ENCODE measurements at places on chromosomes 12 and 14.

DNA sequence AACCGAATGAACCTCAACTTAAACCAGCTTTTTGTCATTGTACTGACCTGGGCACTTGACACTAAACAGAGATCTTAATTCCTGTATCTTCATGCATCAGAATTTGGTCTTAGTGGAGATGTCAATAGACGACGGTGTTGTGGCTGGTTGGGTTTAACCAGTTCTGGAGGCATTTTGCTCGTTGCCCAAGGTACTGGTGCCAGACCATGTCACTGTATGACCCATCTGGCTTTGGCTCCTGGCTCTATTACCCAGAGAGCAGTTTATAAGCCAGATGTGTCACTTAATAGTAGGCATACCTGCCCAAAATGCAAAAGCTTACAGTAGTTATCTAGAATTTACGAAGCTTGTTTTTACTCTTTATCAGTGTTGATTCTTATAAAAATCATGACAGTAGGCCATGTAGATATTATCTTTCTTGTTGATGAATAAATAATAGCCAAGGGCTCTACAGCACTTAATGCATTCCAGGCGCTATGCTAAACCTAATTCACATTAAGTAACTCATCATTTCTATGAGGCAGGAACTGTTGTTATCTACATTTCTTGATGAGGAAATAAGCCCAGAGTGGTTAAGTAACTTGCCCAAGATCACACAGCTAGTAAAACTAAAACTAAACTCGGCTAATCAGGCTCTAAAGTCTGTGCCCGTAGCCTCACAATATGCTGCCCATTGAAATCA, 179.7 kb upstream of the HIF1A start:
- DNase-seq: no peak

GRCh38 chr14:94244182-94244581, 48.9 kb downstream of the SERPINA10 start:
- no peak for DNase-seq

- DNase-seq: no peak
These were observed 619.4 kb downstream of the CCER1 start for GRCh38 chr12:90335566-90335965.

DNA sequence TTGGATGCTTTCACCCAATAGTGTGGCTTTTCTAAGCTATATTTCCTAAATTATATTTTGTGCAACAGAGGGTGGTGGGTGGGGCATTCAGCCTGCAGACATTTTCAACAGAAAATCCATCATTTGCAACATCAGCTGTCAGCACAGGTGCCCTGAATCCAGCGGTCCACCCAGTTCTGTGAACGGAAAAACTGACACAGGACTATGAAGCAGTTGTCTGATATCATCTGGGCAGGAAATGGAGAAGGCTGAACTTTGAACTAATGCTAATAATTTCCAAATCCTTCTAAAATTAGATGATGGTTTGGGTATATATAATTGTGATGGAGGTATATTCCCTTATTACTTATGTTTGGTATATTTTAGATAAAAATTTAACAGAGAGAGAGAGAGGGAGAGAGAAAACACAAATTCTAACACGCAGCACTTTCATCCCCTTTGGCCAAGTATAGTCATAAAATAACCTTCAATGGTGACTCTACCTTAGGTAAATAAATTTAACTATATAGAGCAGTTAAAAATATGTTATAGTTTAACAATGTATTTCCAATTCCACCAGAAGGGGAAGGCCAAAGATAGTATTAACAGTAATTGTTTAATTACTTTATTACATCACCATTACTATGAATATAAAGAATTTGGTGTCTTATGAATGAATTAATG, 58.3 kb upstream of the PTPRB start:
- DNase-seq: no peak

DNA sequence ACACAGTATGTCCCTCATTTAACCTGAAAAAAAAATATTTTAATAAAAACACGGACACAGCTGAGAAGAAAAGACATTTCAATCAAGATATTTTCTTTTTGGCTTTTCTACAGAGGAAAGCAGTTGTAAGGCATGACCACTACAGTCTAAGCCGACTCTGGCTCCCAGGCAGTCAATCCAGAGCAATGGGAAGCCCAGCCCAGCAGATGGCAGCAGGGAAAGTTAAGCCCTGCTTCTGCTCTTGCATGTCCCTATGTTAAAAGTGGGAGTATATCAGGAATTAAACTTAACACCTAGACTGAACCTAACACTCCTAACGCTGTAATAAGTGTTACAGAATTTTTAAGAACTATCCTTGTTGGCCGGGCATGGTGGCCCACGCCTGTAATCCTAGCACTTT, 19.5 kb upstream of the HAL start:
- DNase-seq: peak; percentile 7

DNA sequence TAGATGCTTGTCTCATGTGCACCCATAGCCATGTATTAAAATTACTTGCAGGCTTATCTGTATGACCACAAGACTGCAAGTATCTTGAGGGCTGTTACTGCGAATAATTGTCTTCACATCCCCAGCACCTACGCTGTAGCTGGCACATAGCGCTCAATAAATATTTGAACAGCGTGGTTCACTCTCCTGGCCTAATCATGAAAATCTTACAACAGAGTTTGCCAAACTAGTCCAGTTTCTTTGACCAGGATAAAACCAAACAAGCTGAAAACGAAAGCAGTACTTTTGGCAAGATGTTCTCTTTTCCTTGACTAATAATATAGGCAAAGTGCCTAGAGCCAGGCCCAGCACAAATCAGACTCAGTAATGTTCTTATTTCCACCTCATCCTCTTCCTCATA, 106.7 kb downstream of the RPS29 start:
- DNase-seq: no peak

DNA sequence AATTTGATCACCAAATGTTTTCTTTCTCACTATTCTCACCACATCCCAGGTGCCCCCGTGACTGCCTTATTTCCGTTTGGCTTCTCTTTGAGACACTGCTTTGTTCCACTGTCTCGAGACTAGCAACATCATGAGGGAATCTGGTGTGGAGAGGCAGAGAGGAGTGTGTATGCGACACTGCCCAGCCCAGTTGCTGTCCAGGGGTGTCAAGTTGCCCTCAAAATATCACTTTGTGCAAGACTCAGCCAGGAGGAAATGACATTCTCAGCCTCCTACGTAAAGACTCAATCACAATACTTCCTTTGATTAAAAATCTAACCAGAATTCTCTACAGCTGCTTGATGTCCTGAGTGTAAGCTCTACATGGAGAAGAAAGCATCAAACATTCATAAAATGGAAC, 48.2 kb upstream of the EEA1 start:
- DNase-seq: no peak

DNA sequence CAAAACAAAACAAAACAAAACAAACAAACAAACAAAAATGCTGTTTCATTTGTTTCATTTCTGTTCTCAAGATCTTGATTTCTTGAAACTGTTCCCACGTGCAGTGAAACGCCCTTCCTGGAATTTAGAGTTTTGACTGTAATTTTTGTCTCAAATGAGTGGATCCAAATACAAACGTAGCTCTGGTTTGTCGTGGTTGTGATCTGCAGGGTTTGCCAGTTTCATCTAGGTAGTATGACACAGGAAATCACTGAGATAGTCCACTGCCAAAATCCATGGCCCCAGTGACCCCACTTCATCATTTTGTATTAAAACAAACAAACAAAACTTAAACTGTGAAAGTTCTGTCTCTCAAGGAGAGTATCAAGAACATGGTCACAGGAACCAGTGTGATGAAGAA, 838.6 kb downstream of the BCL11B start:
- no peak for DNase-seq

GRCh38 chr14:55000381-55000780, 26.5 kb downstream of the WDHD1 start:
- DNase-seq: no peak

DNA sequence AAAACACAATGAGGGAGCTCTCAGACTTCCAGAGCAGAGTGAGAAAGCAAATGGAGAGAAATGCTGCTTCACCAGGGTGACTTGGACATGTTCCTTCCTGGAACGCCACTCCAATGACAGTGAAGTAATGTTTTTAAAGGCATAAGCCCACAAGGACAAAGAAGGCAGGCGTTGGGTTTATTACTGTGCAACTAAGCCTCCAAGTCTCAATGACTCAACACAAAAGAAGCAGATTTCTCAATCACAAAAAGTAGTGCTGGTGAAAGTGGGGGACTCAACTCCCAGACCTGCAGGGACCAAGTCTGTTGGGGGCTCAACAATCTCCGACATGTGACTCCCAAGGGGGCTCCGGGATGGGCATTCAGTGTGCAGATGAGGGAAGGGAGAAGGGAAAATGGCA, 505.2 kb downstream of the BCL11B start:
- no peak for DNase-seq

DNA sequence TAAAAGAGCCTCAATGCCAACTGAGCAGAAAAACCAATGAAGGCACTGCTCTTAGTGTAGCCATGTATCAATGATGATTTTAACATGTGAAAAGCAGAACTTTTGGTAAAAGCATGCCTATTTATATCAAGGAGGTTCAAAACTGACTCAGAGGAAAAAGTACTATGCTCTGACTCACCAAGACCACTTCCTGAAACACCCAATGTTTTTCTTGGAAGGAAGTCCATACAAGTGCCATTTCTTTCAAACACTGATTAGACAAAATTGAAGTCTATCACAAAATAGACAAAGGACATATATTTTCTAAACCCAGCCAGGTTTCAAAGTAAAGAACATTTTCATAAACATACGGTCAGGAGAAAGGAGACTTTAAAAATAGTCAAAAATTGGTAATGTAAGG, 88.6 kb downstream of the EPS8 start:
- DNase-seq: no peak

Measured in NCI-H2171 treated with DMSO at 0.1 percent for 48 hours (cell line).